ENCODE measurements at places on chromosomes 1 and 21.

GRCh38 chr1:194289569-194290266, 1103.3 kb upstream of the B3GALT2 start:
- DNase-seq: no peak

- no peak for DNase-seq
Observed at GRCh38 chr21:45853703-45854342, 127.7 kb upstream of the COL6A1 start.

DNA sequence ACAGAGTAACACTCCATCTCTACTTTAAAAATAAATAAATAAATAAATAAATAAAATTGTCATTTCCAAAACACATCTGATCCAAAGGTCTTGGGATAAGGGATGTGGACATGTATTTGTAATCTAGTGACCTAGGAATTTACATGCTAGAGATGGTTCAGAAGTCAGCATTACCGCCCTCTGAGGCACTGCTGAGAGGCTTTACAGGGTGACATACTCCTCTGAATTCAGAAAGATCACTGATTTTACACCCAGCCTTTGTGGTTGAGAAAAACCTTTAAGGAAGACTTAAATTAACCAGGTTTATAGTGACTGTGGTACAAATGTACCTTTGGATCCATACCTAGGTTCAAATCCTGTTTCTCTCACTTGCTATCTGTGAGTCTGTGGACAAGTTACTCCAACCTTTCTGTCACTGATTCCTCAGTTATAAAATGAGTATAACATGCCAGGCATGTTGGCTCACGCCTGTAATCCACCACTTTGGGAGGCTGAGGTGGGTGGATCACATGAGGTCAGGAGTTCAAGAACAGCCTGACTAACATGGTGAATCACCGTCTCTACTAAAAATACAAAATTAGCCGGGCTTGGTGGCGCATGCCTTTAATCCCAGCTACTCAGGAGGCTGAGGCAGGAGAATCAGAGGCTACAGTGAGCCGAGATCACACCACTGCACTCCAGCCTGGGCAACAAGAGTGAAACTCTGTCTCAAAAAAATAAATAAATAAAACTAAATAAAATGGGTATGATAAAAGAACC, 20.1 kb downstream of the OSBPL9 start:
- peak; percentile 21 for DNase-seq

DNA sequence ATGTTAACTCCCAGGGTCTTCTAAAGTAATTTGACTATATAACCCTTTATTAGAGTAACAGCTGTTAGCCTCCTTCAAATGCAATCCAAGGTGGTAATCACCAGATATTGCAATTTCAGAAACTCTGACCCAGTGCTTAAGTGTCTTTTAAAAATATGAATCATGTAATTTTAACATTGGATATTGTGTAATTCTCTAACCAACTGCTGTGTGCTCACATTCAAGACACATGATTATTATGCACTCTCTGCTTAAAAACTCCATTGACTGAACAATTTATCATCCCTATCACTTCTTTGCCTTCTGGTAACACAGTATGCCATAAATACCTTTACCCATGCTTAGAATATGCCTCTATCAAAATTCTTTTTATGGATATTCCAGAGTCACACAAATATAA, 537.4 kb upstream of the RGS18 start:
- no peak for DNase-seq

- no peak for DNase-seq
Observed at GRCh38 chr1:198713081-198713480, 74.2 kb downstream of the PTPRC start.

GRCh38 chr1:176838276-176838995, 326.1 kb downstream of the ASTN1 start:
- DNase-seq: no peak

GRCh38 chr1:53310847-53311681, 16.8 kb downstream of the LRP8 start:
- DNase-seq: no peak
